Kidney epithelial cell (primary cell): ENCODE measurements at places on chromosomes 1 and 21. TPM values are rescaled to one million over a fixed set of nuclear protein-coding genes. Genes with fewer than 3 reads are reported as not detected.

DNA sequence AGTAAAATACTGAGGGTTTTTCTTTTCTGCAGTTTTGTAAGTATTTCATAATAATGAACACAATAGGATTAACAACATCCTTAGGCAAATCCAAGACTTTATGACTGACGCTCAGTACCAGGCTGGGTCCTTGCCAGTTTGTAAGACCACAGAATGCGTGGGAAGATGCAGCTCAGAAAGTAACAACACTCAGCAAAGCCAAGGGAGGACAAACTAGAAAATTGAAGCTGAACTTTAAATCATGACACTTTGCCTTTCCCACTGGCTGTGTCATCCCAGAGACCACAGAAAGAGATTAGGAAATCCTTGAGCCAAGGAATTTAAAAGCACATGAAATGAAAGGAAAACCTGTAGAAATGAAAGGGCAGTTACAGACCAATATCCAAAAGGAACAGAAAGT is 426.3 kb upstream of the CHRM3 start:
- peak; percentile 71 for DNase-seq

DNA sequence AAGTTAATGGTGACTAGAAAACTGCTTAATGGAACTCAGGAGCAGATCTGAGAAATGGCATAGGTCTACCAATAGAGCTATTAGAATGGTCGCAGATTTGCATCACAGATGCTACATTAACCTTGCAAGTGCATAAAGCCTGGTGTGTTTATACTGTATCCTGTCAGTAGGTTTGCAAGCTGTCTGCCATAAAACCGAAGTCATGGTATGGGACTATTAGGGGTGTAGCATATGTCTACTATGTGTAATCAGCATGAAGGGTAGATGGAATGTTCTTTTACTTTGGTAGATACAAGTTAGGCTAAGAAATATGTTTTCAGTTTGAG is 574.2 kb upstream of the ADGRL2 start:
- DNase-seq: no peak

GRCh38 chr1:9753121-9753531 is 70.6 kb downstream of the CLSTN1 start:
- peak; percentile 28 for DNase-seq

DNA sequence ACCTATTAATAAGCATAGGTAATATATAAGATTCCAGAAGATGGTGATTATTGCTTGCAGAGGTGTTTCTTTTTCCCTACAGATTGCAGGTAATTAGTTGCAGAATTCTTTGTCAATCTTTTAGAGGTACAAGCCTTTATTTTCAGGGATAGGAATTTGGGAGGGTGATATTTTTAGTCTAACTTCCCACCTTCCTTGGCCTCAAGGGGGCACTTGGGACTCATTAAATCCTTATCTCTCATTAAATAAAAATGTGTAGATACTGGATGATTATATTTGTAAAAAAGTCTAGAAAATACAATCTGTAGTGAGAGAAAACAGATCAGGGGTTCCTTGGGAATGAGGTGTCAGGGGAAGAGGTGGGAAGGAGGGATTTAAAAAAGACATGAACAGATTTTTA is 179.2 kb downstream of the PATJ start:
- no peak for DNase-seq

The IL20 gene
- not detected in 2 replicates for total RNA-seq

The BRINP3 gene
- 0.04 TPM in 1 of 2 replicates, not detected in the other for total RNA-seq

The CLCA2 gene
- not detected in 2 replicates for total RNA-seq

GRCh38 chr1:93640656-93641440 is 40.8 kb downstream of the BCAR3 start:
- no peak for DNase-seq
